Mucosa of gallbladder (tissue), 1 donor: ENCODE measurements at places on chromosomes 1 and 21. TPM values are rescaled to one million over a fixed set of nuclear protein-coding genes. Genes with fewer than 3 reads are reported as not detected.
A peak's percentile ranks its signal among the peaks of the same experiment; 100 is the strongest.

DNA sequence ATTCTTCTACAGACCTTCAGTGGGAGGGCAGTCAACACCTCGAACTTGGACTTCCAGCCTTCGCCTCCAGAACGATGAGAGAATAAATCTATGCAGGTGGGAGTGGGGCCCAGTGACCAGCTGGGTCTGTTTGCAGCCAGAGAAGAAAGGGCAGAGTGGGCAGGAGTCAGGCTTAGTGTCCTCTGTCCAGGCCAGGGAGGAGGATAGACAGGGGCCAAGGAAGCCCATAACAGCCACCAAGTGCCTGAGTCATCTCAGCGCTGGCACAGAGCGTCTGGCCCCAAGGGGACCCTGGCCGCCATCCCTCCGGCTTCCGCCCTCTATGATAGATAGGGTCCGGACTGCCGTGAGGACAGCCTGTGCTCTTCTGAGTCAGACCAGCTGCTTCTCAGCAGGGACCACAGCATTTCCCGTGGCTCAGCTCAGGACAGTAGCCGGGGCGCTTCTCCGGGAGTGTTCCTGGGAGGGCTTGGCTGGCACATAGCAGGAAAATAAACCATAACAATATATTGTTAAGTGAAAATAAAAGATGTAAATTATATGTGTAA, 133.1 kb upstream of the C1orf174 start:
- peak; percentile 6 for DNase-seq

GRCh38 chr1:108830119-108831008, 26.5 kb downstream of the AKNAD1 start:
- DNase-seq = peak; percentile 41

DNA sequence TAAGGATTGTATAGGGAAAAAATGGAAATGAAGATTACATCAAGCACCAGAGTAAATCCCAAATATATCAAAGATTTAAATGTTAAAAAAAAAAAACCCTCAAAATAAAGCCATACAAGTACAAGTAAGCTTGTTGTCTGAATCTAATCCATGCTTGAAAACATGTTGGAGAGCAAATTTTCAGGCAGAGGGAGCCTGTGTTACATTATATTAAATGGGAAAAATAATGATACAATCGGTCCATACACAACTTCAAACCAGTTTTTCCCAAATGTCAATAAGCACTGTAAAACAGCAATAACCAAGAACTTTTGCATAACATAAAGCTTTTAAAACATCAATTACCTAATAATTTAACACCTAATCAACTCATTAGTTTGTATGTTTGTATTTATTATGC, 949.4 kb upstream of the ADGRL4 start:
- DNase-seq = no peak

DNA sequence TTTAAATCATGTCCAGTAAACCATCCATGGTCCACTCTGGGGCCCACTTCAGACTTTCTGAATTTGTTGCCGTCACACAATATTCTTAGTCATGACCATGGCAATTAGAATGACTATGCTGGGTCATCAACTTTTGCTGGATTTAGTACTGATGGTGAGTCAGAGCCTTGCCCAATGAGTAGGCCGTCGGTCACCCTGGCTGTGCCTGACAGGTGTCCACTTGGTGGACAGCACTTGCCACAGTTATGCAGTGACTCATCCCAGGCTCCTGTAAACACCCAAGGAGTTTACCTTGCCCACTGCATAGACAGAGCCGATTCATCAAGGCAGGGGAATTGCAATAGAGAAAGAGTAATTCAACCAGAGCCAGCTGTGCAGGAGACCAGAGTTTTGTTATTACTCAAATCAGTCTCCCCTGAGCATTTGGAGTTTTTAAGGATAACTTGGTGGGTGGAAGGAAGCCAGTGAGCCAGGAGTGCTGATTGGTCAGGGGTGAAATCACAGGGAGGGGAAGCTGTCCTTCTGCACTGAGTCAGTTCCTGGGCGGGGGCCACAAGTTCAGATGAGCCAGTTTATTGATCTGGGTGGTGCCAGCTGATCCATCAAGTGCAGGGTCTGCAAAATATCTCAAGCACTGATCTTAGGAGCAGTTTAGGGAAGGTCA, 333.8 kb downstream of the PTPRU start:
- DNase-seq = peak; percentile 55

- peak; percentile 70 for DNase-seq
Observed at GRCh38 chr1:1680912-1681273, 11.7 kb downstream of the SLC35E2B start.

- DNase-seq = peak; percentile 68
Observed at GRCh38 chr1:27686223-27686990, 14.4 kb upstream of the IFI6 start.

DNA sequence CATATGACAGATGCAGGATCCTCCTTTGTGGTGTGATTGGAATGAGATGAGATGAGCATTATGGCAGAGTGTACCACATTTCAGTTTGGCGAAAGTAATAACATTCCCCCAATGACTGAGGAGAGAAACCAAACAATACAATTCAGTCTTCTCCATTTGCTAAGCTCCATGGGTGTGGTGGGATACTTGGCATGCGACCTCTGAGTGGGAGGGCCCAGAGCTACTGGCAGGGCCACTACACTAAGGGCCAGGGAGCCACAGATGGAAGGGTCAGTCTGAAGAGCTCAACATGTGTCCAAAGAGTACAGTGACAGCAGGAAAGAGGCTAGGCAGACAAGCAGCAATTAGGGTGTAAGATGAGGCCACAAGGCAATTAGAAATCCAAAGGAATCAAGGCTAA, 23.8 kb upstream of the PAXBP1 start:
- no peak for DNase-seq

DNA sequence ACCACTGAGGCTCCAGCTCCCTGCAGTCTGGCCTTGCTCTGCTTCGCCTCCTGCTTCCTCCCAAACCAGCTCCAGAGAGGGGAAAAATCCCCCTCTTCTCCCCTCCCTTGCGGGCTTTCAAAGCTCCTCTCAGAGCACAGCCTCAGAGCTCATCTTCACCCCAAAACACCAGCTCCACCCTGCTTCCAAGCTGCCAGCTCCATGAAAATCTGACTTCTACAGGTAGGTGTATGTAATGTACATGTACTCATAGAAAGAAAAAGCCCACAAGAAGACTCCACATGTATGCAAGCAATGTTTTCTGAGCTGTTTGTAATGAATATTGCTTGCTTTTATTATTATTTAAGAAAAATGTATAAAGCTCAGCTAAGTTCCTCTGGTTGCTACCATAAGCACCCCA, 8.4 kb downstream of the SLC41A1 start:
- no peak for DNase-seq

- DNase-seq = no peak
Observed at GRCh38 chr1:246609632-246610031, 43.4 kb downstream of the CNST start.

- peak; percentile 24 for DNase-seq
Observed at GRCh38 chr1:171740987-171741871, 636 bp downstream of the VAMP4 start.

DNA sequence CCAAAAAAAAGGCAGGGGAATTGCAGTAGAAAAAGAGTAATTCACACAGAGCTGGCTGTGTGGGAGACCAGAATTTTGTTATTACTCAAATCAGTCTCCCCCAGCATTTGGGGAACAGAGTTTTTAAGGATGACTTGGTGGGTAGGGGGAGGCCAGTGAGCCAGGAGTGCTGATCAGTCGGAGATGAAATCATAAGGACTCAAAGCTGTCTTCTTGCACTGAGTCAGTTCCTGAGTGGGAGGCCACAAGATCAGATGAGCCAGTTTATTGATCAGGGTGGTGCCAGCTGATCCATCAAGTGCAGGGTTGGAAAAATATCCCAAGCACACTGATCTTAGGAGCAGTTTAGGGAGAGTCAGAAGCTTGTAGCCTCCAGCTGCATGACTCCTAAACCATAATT, 23.7 kb upstream of the EDARADD start:
- peak; percentile 13 for DNase-seq

GRCh38 chr1:216812966-216813365, 89.7 kb upstream of the ESRRG start:
- no peak for DNase-seq

DNA sequence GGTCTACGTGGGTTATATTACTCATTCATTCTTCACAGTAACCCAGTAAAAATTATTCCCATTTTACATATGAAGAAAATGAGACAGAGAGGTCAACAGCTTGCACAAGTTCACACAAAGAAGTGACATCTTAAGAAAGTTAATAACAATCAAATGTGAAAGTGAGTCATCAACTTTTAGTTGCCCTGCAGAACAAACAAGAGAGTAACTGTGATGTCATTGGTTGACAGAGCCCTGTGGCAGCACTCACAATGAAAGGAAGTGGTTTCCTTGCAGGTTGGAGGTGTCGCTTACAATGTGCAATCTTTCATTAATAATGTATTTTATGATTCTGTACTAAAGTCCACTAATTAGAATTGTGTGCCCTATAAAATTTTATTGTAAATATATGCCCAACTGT, 369.6 kb downstream of the RYR2 start:
- DNase-seq = no peak

DNA sequence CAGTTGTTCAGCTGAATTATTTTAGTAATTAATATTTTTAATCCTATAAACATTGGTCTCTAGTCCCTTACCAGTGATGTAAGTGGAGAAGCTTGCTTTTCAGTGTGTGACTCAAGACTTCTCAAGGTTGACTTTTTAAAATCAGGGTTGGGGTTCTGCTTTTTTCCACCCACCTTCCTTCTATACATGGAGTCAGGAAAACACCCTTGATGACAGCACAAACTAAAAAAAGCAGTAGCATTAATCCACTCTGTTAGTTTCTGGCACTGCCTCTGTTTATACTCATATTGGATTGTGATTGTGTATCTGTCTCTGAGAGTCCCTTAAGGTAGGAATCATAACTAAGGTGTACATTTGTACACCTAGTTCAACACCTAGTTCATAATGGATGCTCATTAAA, 8.3 kb upstream of the PLEKHO1 start:
- no peak for DNase-seq

KCNA3 gene
- 3.5 TPM for total RNA-seq
